SK-N-MC (cell line): ENCODE measurements at places on chromosomes 5 and 9.

DNA sequence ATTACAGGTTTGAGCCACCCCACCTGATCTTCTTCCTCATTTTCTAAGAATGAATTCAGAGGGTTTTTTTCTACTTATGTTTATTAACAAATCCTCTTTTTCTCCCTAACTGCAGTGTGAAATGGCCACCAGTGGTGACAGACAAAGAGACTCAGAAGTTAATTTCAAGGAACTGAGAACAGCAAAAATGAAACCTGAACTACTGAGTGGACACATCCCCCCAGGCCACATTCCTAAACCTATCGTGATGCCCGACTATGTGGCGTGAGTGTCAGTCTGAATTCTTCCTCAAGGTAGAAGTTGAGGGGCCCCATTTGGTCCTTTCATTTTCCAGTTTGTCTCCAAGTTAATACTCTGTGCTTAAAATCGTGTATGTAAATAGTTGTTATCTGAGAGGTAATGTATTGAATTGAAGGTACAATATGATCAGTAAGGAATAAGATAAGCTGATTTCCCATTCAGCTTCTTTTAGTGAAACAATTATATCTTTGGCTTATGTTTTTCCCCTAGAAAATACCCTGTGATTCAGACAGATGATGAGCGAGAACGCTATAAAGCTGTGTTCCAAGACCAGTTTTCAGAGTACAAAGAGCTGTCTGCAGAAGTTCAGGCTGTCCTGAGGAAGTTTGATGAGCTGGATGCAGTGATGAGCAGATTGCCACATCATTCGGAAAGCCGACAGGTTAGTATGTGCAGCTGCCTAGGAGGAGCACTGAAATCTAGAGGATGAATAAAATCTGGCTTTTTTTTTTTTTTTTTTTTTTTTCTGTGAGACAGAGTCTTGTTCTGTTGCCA, 17.7 kb downstream of the MARVELD2 start:
- no peak for DNase-seq

DNA sequence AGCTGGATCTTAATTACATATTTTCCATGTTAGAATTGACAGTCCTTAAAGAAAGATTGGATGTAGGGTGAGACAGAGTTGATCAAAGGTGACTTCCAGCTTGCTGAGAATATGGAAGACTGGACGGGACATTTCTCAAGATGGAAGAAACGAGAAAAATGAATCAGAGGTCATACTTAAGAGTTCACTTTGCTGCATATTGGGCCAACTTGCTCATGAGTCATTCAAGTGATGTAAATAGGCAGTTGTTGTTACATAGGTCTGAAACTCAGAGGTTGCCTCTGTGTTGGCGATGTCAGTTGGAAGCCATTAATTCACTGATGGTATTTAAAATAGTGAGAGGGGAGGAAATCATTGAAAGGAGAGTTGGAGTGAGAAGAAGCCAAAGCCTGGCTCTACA, 132.8 kb downstream of the CD180 start:
- DNase-seq, result no peak

DNA sequence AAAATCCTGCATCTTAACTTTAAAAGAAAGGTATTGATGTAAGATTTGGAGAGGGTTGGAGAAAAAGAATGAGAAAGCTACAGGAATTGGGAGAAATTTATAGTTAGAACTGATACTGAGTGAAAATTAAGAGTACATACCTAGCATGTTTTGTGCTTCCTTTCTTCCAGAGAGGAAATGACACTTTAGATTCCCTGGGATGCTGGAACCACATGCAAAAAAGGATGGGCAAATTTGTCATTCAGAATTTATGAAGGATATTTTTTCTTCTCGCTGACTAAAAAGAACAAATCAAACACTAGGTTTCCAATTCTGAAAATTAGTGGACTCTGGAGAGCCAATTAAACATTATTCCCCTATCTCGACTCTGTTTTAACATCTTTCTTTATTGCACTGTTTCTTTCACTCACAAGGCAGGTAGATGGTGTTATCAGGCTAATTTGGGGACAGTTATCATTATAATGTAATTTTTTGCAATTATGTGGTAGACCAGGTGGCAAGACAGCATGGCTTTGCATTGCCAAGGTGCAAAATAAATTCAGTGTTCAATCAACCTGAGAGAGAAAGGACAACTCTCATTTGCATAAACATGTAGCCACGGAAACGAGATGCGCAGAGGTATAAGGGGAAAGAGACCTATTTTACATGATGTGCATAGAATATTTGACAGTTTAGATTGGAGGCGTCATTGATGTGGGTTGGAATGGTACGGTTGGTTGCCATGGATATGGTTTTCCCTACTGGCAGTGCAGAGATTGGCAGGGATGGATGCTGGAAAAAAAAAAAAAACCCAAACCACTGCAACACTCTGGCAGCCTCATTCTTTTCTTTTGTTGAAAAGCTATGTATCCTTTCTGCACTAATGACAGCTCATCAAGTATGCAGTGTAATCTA, 320.4 kb upstream of the CCNH start:
- no peak for DNase-seq

GRCh38 chr5:33809936-33810335, 81.9 kb downstream of the ADAMTS12 start:
- no peak for DNase-seq

DNA sequence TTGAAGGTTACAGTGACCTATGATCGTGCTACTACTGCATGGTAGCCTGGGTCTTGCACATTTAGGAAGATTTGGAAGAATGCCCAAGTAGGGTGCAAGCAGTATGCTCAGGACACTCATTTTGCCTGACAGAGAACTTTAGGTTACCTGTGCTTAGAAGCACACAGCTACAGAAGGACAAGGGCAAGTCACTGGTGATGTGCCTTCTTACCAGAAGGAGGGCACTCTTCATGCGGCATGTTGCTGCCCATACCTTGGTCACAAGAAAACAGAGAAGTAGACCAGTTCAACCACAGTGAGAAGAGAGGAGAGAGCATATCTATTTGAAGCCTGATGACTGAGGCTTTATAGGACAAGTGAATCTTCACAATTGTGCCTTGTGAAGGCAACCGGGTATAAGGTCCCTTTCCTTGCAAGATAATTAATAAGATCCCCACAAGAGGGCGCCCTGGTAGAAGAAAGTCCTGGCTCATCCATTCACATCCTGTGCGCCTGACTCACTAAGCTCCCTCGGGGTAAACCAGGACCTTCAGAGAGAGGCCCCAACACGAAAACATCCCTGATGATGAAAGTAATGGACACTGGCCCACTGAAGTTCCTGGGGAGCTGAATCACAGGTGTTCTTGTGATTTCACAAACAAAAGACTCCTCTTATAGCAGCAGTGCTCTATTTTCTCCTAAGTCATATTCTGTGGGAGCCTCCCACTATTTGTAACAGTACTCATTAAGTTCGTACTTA, 38.1 kb upstream of the STARD4 start:
- peak; percentile 59 for DNase-seq

- no peak for DNase-seq
These were observed 47.5 kb upstream of the TLE4 start for GRCh38 chr9:79524266-79524665.

DNA sequence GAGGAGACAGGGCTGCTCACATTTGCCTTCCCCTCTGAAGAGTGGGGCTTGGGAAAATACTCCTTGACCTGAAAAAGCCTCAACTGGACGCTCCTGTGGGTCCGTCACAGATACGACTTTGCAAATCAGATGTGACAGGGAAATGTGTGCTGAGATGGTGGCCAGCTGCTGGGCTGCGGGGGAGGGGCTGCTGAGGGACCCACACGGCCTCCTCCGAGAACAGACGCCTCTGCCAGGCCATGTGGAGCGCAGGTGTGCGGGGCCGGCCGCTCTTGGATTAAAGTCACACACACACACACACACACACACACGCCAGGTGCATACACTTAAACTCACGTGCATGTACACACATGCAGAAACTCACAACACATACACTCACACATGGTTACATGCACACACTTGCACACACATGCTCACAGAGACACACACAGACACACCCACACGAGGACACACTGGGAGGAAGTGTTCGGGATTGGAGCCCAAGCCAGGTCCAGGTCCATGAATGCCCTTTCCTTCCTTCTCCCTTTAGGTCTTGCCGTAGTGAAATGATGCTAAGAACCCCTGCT, 167.4 kb downstream of the GAPVD1 start:
- DNase-seq, result no peak

DNA sequence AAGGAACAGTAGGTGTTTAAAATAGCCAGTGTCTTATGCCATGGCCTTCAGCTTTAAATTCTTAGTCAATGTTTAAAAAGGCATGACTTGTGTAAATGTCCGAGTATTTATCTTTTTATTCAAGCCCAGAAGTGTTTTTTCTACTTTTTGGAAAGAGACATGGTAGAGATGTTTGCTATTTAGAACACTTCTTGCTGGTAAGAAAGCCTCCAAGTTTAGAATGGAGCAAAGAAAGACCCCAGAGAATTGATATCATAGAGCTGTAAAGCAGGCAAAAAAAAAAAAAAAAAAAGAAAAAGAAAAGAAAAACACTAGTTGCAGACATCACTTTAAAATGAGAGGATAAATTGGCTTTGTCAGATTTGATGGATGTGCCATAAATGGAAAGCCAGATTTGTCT, 375.1 kb downstream of the TMEM167A start:
- DNase-seq, result no peak

- DNase-seq, result no peak
These were observed 43.4 kb upstream of the NREP start for GRCh38 chr5:111800351-111800750.

- no peak for DNase-seq
These were observed 848.2 kb upstream of the DMAC1 start for GRCh38 chr9:8647824-8648223.

- no peak for DNase-seq
These were observed 69.9 kb downstream of the EHMT1 start for GRCh38 chr9:137688725-137689124.

DNA sequence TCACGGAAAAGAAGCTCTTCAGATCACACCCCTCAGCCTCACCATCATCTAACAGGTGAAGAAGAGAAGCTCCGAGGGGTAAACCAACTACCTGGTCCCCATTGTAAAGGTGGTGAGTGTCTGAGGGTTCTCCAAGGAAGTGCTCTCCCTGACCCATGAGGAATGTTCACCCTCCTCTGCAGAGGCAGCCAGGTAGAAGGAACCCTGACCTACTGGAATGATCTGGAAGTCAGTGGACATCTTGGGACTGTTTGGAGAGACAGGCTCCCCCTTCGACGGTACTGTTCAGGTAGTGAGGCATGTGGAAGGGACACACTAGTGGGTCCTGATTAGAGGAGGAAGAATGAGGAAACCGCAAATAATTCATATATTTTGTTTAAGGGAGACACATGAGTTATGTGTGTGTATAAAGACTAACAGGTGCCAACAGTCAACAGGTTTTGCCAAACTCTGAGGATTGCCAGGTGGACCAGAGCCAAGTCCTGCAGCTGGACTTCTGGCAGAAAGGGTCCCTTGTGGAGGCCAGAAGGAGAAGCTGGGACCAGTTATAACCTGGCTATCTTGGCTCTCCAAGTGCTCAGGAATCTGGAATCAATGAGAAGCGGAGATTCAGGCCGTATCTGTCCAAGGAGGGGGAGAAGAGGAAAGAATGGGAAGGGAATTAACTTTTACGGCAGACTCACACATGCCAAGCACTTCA, 3.0 kb upstream of the ZBTB34 start:
- no peak for DNase-seq
